ENCODE measurements at places on chromosomes 16 and 17.

DNA sequence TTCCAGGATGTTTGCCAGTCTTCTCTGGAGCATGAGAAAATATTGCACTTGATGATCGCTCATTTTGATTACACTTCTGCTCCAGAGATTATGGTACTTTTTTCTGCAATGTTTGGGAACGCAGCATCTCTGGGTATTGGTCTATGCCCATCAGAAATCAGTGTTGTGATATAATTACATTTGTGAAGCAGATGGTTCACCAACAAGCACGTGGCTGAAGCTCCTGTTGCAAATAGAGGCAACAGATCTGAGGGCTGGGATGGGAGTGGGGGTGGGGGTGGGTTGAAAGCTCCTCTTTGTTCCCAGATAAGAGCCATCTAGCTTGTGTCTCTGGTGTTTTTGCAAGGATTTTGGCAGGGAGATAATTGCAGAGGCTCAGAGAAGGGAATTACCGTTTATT, 252.3 kb downstream of the SHISA9 start:
- DNase-seq, result no peak

GRCh38 chr17:40307001-40307730, 1.8 kb upstream of the RARA start:
- no peak for DNase-seq

- DNase-seq, result no peak
Measured at GRCh38 chr16:73724503-73724902, 572.1 kb upstream of the PSMD7 start.

DNA sequence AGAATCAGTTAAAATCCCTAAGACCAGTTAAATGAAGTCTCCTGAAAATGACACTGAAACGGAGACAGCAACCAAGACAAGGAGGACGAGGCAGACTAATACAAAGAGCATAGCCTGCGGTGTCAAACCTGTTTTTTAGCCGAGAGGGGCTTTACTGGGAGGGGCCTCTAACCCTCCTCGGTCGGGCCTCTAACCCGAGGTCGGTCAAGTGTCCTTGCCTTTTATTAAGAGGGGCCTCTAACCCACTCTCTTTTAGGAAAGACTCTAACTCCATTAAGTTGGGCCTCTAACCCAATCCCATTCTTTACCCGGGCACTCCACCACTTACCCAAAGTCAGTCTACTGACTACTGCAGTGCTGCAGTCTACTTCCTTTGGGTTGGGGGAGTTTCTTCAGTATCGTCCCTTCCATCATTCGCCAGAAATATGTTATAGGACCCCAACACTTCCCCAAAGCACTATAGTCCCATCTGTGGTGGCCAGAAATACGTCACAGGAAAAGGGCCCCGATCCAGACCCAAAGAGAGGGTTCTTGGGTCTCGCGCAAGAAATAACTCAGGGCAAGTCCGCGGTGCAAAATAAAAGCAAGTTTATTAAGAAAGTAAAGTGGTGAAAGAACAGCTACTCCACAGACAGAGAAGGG, 39.2 kb upstream of the ARL4D start:
- DNase-seq, result no peak

GRCh38 chr16:56862776-56863175, 2.2 kb upstream of the SLC12A3 start:
- no peak for DNase-seq

DNA sequence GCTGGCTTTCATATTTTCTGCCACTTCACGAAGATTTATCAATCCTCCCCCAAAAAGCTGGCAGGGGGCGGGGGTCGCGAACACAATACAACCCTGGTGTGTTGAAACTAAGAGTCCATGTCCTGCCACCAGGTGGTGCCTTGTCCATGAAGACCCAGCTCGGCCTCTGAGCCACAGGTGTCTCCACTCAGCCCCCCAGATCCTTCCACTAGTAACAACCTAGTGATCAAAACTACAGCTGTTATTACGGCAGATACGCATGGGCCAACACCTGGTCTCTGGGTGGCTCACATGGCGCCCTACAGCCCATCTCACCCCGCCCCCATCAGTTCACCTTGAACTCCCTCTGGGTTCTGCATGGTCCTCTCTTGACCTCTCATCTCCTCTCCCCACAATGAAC, 27.7 kb downstream of the USP7 start:
- DNase-seq, result no peak

Measured in activated CD8-positive, alpha-beta memory T cell treated with anti-CD3 and anti-CD28 coated beads, Interleukin-2, amount 50 U/mL, for 48 hours (primary cell).